Choroid plexus epithelial cell (primary cell): ENCODE measurements at places on chromosomes 5 and 9.

DNA sequence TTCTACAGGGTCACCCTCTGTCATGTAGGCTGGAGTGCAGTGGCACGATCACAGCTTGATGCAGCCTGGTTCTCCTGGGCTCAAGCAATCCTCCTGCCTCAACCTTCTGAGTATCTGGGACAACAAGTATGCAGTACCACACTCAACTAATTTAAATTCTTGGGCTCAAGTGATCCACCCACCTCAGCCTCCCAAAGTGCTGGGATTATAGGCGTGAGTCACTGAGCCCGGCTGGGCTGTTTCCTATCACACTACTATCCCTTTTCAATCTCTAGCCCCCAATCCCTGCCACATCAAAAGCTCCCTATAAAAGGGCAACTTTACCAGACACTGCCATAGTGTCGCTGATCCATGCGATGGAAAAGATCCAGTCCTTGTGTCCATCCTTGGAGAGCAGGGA is 20.4 kb downstream of the DCAF12 start:
- DNase-seq = no peak

DNA sequence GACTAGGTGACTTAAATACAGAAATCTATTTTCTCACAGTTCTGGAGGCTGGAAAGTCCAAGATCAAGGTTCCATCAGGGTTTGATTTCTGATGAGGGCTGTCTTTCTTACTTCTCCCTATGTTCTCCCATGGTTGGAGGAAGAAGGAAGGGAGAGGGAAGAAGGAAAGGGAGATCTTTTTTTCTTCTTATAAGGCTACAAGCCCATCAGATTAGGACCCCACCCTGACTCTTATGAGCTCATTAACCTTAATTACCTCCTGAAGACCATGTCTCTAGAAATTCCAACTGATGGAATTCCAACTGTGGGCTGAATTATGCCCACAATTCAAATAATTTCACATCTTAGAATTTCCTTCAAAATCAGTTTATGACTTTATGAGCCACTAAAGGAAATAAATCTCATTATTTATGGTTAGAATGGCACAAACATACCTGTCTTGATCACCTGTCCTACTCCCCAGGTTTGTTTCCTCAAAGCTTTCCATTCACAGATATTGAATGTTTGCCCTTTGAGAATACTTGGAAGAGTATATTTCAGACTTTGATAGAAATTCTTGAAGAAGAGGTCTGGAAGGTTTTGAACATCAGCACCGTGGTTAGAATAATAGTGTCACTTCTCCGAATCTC is 7.6 kb downstream of the PPWD1 start:
- DNase-seq = no peak

- DNase-seq = no peak
Observed at GRCh38 chr9:114034661-114035062, 43.4 kb downstream of the AMBP start.

- no peak for DNase-seq
Observed at GRCh38 chr5:175627739-175628138, 30.1 kb upstream of the HRH2 start.
